ENCODE measurements at places on chromosomes 5 and 9. TPM values are rescaled to one million over a fixed set of nuclear protein-coding genes. Genes with fewer than 3 reads are reported as not detected.

DNA sequence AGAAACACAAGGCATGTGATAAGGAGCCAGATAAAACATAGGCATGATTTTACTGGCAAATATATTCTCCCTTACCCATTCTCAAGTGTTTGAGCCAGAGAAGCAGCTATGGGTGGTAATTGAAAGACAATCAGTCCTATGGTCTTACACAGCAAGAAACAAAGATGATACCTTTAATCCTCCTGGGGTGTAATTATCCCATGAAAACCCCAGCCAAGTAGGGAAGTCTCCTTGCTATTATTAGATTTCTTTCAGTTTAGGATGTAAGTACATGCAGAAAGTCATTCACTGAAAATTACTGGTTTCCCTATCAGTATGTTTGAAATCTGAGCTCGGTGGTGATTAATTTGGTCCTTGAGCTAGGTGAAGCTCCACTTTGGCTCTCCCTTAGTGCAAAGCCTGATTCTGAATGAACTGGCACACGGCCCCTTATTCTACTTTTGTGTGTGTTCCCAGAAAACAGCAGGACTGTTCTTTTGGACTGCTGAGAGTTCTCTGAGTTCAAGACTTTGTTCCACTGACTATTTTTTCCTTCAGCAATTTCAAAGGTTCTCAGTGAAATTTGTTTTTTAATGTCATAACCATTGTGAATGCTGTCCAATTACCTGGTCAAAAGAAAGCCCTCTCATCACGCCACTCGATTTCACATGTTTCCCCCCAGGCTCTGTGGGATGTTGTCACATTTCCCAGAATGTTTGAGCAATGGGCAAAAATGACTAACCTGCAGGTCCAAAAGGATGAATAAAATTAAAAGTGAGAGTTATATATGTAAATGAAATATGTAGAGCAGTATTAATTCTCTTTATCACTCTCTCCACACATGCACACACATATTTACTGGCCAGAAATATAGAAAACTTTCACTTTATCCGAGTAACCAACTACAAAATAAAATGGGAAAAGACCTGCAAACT is 343.0 kb downstream of the RAB3C start:
- H3K4me1 ChIP-seq, result no peaks in the 10 kb centered on the region
- H3K36me3 ChIP-seq, result no peaks in the 10 kb centered on the region
- peaks cover 6% of the 10 kb centered on the region for H3K27me3 ChIP-seq
- DNase-seq, result no peak
- H3K27ac ChIP-seq, result no peak overlapping the region

GRCh38 chr5:97676608-97677007 is 493.6 kb upstream of the RIOK2 start:
- H3K36me3 ChIP-seq, result no peaks in the 10 kb centered on the region
- DNase-seq, result no peak
- H3K4me1 ChIP-seq, result no peaks in the 10 kb centered on the region
- no peak overlapping the region for H3K27ac ChIP-seq
- H3K27me3 ChIP-seq, result no peaks in the 10 kb centered on the region
- no peak overlapping the region for H3K4me3 ChIP-seq

Gene BSPRY
- total RNA-seq, result 0.59 TPM

DNA sequence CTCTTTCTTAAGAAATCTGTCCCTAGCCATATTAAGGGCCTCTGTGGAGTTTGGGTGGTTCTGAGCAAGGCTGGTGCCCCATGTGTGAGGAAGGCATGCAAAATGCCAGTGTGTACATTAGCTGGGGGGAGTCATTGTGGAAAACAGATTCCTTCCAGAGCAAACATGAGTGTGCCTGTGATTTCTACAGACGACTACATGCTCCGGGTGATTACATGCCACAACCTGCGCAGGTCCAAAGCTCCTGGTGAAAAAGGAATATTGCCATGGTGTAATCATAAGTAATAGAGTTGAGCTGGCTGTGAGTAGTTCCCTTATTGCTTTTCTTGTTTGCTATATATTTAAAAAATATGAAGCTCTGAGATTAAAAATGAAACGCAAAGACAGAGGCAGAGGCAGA is 102.1 kb downstream of the ACER2 start:
- H3K27ac ChIP-seq, result no peak overlapping the region
- no peaks in the 10 kb centered on the region for H3K4me1 ChIP-seq
- no peaks in the 10 kb centered on the region for H3K36me3 ChIP-seq
- H3K27me3 ChIP-seq, result no peaks in the 10 kb centered on the region
- DNase-seq, result no peak
- H3K4me3 ChIP-seq, result no peak overlapping the region

All from B cell (primary cell).